Stimulated activated CD8-positive, alpha-beta memory T cell treated with anti-CD3 and anti-CD28 coated beads, Interleukin-15, amount 100 ng/mL, for 1 hour (primary cell): ENCODE measurements at places on chromosomes 11 and 22.

- no peak for DNase-seq
These were observed 92.7 kb downstream of the COMMD9 start for GRCh38 chr11:36196411-36196998.

DNA sequence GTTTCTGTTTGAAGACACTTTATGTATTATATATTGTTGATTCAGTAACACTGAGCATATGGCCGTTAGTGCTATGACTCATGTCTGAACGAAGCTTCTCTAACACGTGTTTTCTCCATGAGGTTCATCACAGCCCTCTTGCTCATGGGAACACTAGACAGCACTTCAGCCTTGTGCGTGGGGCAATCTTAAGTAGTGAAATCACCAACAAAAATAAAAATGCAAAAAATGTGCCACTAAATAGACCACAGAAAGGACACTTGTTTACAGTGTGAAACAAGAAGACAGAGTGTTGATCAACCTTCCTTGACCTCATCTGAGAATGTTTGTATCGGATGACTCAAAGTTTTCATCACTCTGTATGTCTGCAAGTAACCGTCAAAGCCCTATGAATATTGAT, 94.5 kb downstream of the FDX1 start:
- no peak for DNase-seq

DNA sequence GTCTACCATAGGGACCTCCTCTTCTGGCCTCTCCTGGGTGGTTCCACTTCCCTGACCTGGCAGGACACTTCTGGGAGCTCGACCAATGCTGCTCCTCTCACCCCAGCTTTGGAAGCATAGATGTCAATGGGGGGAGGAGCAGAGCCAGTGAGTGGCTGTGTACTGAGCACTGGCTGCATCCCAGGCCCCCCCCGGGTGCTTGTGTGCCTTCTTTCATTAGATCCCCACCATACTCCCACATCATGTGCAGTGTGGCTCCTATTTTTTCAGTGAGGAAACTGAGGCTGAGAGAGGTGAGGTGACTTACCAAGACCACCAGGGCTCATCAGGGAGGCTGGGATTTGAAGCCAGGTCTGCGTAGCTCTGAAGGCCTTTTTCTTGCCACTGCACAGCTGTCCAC, 44.3 kb downstream of the LRRC32 start:
- no peak for DNase-seq

DNA sequence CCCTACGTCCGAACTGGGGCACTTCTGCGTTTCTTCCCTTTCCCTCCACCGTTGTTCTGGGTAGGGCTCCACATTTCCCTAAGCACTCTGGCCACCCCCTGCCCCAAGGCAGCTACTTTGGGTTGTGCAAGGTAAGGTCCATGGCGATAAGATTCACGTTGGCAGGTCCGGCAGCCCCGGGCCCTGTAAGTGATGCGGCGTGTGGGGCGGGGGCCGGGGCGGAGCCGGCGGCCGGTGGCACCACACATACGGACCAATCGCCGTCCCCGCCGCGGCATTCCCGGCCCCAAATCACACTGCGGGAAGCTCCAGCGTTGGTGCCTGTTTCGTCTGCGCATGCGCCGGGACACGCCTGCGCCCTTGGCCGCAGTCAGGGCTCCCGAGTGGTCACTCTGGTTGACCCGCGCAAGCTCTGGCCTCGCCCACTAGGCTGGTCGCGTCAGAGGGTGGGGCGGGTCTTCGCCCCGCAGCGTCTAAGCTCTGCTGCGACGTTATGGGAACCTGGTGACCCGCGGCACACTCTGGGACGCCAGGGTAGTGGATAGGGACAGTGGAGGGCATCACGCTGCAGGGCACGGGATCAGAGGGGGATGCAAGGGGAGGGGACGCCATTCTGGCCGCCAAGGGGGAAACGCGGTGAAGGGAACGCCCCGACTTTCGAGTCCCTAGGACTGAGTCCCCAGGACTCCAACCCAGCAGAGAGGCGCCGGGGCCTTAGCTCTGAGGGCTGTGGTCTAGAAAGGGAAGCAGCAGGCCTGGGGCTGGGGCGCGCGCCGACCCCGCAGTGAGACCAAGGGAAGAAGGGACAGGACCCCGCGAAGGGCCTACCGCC, 1.6 kb downstream of the FADS1 start:
- no peak for DNase-seq

DNA sequence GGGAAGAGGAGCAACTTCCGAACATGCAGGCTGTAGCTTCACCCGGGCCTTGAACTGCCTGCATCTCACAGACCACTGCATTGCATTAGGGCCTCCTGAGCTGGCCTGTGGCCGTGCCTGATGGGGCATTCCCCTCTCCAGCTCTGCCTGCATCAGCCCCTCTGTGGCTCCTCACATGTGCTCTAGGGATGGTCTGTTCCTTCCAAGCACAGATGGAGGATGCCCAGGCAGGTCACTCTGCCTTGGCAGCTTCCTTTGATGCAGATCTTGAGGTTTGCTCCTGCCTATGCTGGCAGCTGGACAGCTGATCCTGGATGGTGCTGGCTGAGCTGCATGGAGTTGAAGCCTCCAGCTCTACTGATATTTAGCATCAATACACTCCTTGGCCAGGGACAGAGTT, 28.5 kb downstream of the AMPD3 start:
- DNase-seq: no peak

GRCh38 chr11:44774731-44775130, 48.0 kb downstream of the TSPAN18 start:
- DNase-seq: no peak

- DNase-seq: no peak
These were observed 684.9 kb upstream of the CCDC90B start for GRCh38 chr11:83971063-83971462.

DNA sequence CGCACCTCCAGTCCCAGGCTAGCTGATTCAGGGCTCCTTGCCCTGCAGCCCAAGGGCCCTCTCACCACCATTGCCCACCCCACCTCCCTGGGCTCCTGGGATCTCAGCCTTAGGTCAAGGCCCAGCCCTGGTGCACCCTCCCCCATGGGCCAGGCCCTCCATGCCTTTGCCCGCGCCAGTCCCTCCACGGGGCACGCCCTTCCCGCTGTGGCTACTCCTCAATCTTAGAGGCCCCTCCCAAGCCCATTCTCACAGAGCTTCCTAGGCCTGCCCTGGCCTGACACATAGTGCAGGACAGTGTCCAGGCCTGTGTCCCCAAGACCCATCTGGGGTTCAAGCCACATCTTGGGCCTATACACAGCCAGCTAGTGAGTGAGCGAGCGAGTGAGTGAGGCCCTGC, 6.9 kb downstream of the GP1BB start:
- DNase-seq: no peak

GRCh38 chr11:12829540-12830314, 155.5 kb downstream of the TEAD1 start:
- no peak for DNase-seq

GRCh38 chr11:111370902-111371578, 8.0 kb downstream of the POU2AF1 start:
- DNase-seq: no peak

DNA sequence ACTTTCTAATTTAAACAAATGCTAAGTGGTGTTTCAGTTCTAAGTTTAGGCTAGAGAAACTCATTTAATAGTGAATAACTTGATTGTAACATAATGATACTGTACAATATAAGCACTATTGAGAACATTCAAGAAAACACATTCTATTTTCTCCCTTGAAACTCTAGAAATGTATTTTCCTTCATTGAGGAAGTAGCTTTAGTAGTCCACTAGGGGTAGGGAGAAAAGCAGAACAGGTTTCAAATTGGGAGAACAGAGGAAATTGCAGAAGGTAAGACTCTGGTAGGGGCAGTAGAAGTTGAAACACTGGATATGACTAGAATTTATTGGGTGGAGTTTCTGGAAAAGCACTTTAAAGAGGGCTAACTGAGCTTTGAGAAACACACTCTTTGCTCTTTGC, 31.6 kb upstream of the MPPED2 start:
- DNase-seq: no peak

DNA sequence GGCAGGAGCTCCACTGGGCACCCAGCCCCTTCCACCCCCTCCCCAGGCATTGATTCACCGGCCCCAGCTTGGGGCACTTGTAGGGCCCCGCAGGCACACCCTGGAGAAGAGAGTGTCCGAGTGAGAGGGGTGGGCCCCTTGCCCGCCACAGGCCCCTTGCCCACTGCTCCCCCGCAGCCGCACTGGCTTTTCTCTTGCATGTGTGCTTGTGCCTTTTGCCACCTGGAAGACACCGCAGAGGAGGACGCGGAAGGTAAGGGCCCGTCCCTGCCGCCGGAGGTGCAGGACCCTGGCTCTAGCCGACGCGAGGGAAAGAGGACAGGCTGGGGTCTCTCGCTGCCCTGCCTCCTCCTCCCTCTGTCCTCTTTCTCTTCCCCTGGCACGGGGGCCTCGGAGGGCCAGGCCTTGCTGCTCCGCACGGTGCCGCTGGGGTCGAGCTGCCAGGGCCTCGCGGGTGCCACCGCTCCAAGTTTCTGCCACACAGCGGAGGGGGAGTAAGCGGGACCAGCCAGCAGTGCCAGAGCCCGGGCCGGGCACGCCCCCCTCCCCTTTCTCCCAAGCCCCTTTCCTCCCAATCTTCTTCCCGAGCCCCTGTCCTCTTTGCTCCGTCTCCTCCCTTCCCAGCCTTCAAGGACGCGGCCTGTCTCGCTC, 9.5 kb downstream of the TNNT3 start:
- no peak for DNase-seq
